ENCODE measurements at places on chromosomes 7 and 10. TPM values are rescaled to one million over a fixed set of nuclear protein-coding genes. Genes with fewer than 3 reads are reported as not detected.

- H3K27me3 ChIP-seq = no peaks in the 10 kb centered on the region
- no peak overlapping the region for H3K4me3 ChIP-seq
- no peaks in the 10 kb centered on the region for H3K36me3 ChIP-seq
- H3K4me1 ChIP-seq = peaks cover 65% of the 10 kb centered on the region
Observed at GRCh38 chr7:133299676-133300075, 46.8 kb downstream of the EXOC4 start.

GRCh38 chr10:76874176-76874575 is 763.4 kb downstream of the KCNMA1 start:
- no peaks in the 10 kb centered on the region for H3K27me3 ChIP-seq
- no peaks in the 10 kb centered on the region for H3K36me3 ChIP-seq
- no peak overlapping the region for H3K27ac ChIP-seq
- no peak for DNase-seq

DNA sequence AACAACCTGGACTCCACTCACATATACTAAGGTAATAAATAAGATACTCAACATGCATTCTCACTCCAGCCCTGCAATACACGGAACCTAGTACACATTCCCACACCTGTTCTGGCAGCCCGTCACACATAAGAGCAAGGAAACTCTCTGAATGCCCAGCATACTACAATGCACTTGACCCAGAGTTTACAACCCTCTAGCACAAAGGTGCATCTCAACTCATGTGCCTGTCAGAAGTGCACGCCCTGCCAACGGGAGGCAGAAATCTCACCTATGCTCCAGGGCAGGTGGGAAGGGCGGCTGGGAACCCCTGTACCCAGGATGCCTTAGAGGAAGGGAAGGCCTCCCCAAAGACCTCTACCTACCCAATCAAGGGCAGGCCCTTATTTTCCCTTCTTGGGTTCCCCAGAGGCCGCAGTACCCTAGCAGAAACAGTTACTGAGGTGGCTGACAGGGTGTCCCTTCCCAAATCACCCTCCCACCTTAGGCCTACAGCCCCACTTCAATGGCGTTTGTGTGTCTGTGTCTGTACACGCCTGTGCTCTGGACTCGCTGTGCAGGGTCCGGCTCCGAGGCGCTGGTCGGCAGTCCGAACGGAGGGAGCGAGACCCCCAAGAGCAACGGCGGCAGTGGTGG is 2.0 kb downstream of the EVX1 start:
- H3K36me3 ChIP-seq = no peaks in the 10 kb centered on the region
- peaks cover 100% of the 10 kb centered on the region for H3K27me3 ChIP-seq
- H3K4me3 ChIP-seq = no peak overlapping the region
- no peak for DNase-seq
- peaks cover 43% of the 10 kb centered on the region for H3K4me1 ChIP-seq
- H3K27ac ChIP-seq = no peak overlapping the region

DNA sequence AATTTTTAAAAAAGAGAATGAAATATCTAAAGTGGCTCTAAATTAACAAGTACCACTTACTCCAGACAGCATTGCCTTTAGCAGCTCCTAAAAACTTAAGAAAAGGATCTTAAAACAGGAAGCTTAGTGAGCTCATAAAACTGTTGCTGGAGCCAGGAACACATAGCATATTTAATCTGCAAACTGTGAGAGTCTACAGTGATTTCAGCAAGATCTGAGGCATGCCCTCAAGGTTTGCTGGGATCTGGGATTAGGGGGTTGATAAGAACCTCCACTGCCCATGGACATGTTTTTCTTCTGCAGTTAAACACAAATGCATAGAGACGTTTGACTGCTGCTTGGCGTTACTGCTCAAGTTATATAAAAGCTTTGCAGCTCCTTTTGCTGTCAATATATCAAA is 3.8 kb downstream of the GLI3 start:
- H3K27me3 ChIP-seq = peaks cover 11% of the 10 kb centered on the region
- H3K27ac ChIP-seq = no peak overlapping the region
- H3K4me1 ChIP-seq = peaks cover 5% of the 10 kb centered on the region
- DNase-seq = no peak
- H3K36me3 ChIP-seq = no peaks in the 10 kb centered on the region
- H3K4me3 ChIP-seq = no peak overlapping the region

DNA sequence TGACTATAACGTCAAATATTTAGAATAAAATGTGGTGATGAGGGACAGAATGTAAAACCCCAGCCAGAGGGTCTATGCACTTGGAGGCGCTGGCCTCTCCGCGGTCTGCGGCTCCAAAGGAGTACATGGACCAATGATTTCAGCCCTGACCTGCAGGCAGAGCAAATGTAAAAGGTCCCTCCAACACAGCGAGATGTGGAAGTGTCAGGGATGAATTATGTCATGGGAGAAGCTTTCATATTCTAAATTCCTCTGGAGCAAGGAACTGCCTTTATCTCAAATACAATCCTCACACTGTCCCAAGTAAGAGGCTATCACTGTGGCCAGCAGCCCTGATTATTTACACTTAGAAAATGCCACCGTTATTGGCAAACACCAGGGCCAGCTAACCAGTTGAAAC is 139.4 kb downstream of the GFRA1 start:
- no peak for DNase-seq
- H3K27me3 ChIP-seq = no peaks in the 10 kb centered on the region
- H3K36me3 ChIP-seq = no peaks in the 10 kb centered on the region
- H3K4me3 ChIP-seq = no peak overlapping the region
- no peak overlapping the region for H3K27ac ChIP-seq
- H3K4me1 ChIP-seq = no peaks in the 10 kb centered on the region

- no peaks in the 10 kb centered on the region for H3K4me1 ChIP-seq
- no peaks in the 10 kb centered on the region for H3K27me3 ChIP-seq
- no peak overlapping the region for H3K27ac ChIP-seq
- DNase-seq = no peak
- H3K4me3 ChIP-seq = no peak overlapping the region
Observed at GRCh38 chr7:20894806-20895205, 108.1 kb upstream of the SP8 start.

- peak overlapping the region; percentile 97 for H3K4me3 ChIP-seq
- no peaks in the 10 kb centered on the region for H3K36me3 ChIP-seq
- no peak for DNase-seq
- peak overlapping the region; percentile 95 for H3K27ac ChIP-seq
Observed at GRCh38 chr7:77697535-77697831, 1.2 kb downstream of the RSBN1L start.

ADRA2A gene
- total RNA-seq = 1.4 TPM

- no peak overlapping the region for H3K27ac ChIP-seq
- H3K4me3 ChIP-seq = no peak overlapping the region
- H3K4me1 ChIP-seq = no peaks in the 10 kb centered on the region
- DNase-seq = no peak
- H3K36me3 ChIP-seq = peaks cover 31% of the 10 kb centered on the region
- H3K27me3 ChIP-seq = no peaks in the 10 kb centered on the region
Observed at GRCh38 chr7:133319842-133320241, 67.0 kb downstream of the EXOC4 start.

- H3K36me3 ChIP-seq = no peaks in the 10 kb centered on the region
- H3K4me1 ChIP-seq = no peaks in the 10 kb centered on the region
- no peaks in the 10 kb centered on the region for H3K27me3 ChIP-seq
- H3K27ac ChIP-seq = peak overlapping the region; percentile 98
Observed at GRCh38 chr7:131104596-131105293, 222.9 kb upstream of the MKLN1 start.

GRCh38 chr7:95317966-95318365 is 6.4 kb downstream of the PON1 start:
- no peaks in the 10 kb centered on the region for H3K36me3 ChIP-seq
- H3K27me3 ChIP-seq = no peaks in the 10 kb centered on the region
- H3K27ac ChIP-seq = no peak overlapping the region
- no peak overlapping the region for H3K4me3 ChIP-seq
- DNase-seq = no peak
- no peaks in the 10 kb centered on the region for H3K4me1 ChIP-seq

PRF1 gene
- total RNA-seq = 13.8 TPM

GRCh38 chr7:96861-97260 is 95.5 kb upstream of the FAM20C start:
- no peak for DNase-seq
- no peaks in the 10 kb centered on the region for H3K36me3 ChIP-seq
- peaks cover 4% of the 10 kb centered on the region for H3K27me3 ChIP-seq
- no peaks in the 10 kb centered on the region for H3K4me1 ChIP-seq
- no peak overlapping the region for H3K27ac ChIP-seq

UNCX gene
- not detected for total RNA-seq

DNA sequence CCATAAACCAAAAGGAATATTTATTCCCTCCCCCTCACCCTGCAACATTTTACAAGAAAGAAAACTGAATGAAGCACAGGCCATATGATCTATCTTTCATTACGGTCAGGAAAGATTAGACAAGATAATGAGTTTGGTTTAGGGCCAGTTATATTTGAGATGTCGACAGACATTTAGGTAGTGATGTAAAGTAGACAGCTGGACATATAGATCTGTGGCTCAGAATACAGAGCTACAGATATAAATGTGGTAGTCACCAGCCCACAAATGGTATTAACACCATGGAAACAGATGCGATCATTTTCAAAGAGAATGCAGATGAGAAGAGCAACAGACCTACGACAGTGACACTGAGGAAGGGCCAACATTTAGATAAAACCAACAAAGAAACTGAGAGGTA is 142.5 kb downstream of the SRPK2 start:
- H3K4me1 ChIP-seq = peaks cover 22% of the 10 kb centered on the region
- H3K36me3 ChIP-seq = no peaks in the 10 kb centered on the region
- H3K4me3 ChIP-seq = no peak overlapping the region
- peak overlapping the region; percentile 1 for H3K27ac ChIP-seq
- H3K27me3 ChIP-seq = no peaks in the 10 kb centered on the region

CPN1 gene
- not detected for total RNA-seq

GRCh38 chr7:69790977-69791724 is 192.9 kb downstream of the AUTS2 start:
- no peak overlapping the region for H3K4me3 ChIP-seq
- no peak overlapping the region for H3K27ac ChIP-seq
- DNase-seq = no peak
- no peaks in the 10 kb centered on the region for H3K27me3 ChIP-seq
- H3K4me1 ChIP-seq = peaks cover 11% of the 10 kb centered on the region

DNA sequence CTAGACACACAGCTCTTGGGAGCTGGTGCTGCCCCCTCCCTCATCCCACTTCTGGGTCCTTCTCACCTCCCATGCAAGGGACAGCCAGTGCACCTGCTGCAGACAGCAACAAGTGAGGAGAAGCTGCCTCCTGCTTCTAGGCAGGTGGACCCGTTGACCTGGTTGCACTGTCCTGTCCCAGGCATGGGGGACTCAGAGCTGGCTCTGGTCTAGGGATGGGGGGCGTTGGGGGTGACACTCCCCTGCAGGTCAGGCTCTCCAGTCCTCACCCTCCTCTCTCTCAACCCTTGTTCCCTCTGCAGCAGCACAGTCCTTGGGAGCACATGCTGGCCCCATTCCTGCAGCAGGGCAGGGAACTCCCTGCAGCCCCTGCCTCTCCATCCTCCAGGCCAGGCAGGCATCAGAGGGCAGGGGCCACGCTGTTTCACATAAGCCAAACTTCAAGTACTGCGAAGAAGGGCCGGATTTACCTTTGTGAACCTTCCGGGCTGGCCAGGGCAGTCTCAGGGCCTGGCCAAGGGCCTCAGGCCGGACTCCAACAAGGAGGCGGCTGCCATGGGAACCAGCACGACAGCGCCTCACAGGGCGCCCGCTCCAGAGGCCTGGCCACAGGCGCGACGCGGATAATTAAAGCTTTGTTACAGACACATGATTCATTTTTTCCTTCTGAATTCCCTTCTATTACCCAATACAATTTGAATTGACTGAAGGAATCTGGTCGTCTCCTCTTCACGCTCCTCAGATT is 48.5 kb downstream of the RASGEF1A start:
- no peak overlapping the region for H3K27ac ChIP-seq
- H3K27me3 ChIP-seq = no peaks in the 10 kb centered on the region
- no peak overlapping the region for H3K4me3 ChIP-seq
- no peaks in the 10 kb centered on the region for H3K36me3 ChIP-seq
- DNase-seq = no peak
- H3K4me1 ChIP-seq = no peaks in the 10 kb centered on the region

GRCh38 chr10:43137717-43138020 is 576 bp upstream of the CSGALNACT2 start:
- H3K27me3 ChIP-seq = no peaks in the 10 kb centered on the region
- peaks cover 19% of the 10 kb centered on the region for H3K4me1 ChIP-seq
- peak overlapping the region; percentile 96 for H3K4me3 ChIP-seq
- peak overlapping the region; percentile 97 for H3K27ac ChIP-seq

DNA sequence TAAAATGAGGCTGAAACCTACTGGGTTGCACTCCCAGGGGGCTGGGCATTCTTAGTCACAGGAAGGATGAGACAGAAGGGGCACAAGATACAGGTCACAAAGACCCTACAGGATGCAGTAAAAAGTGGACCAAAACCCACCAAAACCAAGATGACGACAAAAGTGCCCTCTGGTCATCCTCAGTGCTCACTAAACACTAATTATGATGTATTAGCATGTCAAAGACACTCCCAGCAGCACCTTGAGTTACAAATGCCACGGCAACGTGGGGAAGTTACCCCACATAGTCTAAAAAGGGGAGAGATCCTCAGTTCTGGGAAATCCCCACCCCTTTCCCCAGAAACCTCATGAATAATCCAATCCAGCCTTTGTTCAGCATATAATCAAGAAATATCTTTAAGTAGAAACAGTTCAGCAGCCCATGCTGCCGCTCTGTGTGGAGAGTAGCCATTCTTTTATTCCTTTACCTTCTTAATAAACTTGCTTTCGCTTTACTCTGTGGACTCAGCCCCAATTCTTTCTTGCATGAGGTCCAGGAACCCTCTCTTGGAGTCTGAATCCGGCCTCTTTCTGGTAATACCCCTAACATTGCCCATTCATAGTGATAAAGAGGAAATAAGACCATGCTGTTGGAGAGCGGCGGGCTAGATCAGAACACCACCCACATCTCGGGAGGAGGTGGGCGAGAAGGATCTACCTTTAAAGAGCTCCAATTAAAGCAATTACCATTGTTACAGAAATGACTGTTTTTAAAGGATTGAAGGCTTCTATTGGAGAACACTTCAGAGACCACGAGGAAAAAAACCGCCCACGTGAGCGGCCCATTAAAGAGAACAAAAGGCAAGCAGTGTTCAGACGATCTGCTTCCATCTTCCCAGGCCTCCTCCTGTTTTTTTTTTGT is 170.9 kb downstream of the USP6NL start:
- H3K36me3 ChIP-seq = no peaks in the 10 kb centered on the region
- H3K4me1 ChIP-seq = no peaks in the 10 kb centered on the region
- no peak overlapping the region for H3K27ac ChIP-seq
- no peak for DNase-seq
- H3K27me3 ChIP-seq = no peaks in the 10 kb centered on the region
